ENCODE measurements at places on chromosomes 4 and X. TPM values are rescaled to one million over a fixed set of nuclear protein-coding genes. Genes with fewer than 3 reads are reported as not detected.

The PGRMC2 gene
- total RNA-seq = 69.4 TPM

The CLIC2 gene
- 0.19 TPM for total RNA-seq

The ANKRD50 gene
- total RNA-seq = 54.3 TPM

The CT83 gene
- total RNA-seq = not detected

The OCIAD1 gene
- total RNA-seq = 229 TPM

The GPM6B gene
- 72.6 TPM for total RNA-seq

The PAGE1 gene
- total RNA-seq = not detected

The CSAG3 gene
- total RNA-seq = not detected

The SAP30 gene
- 12.8 TPM for total RNA-seq

The NDST4 gene
- not detected for total RNA-seq

The DRP2 gene
- total RNA-seq = 5.4 TPM

All from motor neuron (in vitro differentiated cells).